ENCODE measurements at places on chromosomes 4 and X.

DNA sequence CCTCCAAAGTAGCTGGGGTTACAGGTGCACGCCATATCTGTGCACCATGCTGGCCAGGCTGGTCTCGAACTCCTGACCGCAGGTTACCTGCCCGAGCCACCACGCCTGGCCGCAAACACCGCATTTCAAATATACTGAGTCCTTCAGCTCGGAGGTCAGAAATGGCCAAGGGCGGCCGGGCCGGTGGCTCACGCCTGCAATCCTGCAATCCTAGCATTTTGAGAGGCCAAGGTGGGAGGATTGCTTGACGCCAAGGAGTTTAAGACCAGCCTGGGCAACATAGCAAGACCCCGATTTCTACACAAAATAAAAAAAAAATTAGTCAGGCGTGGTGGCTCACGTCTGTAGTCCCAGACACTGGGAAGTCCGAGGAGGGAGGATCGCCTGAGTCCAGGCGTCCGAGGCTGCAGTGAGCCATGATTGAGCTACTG is 71.9 kb upstream of the PPP2R3B start:
- DNase-seq = no peak

- peak; percentile 63 for DNase-seq
Measured at GRCh38 chrX:97529536-97530200, 646.0 kb downstream of the RPA4 start.

- no peak for DNase-seq
Measured at GRCh38 chr4:72805284-72805683, 236.3 kb upstream of the ADAMTS3 start.

DNA sequence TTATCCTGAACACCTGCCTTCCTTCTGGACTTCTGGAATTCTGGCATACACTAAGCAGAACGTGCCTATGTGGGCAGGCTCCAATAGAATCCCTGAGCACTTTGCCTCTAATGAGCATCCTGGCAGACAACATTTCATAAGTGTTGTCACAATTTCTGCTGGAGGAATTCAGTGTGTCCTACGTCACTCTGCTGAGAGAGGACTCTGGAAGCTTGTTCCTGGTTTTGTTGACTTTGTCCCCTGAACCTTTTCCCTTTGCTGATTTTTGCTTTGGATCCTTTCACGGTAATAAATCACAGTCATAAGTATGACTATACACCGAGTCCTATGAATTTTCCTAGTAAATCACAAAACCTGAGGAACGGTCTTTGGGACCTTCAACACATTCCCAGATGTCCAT is 43.2 kb downstream of the MTMR8 start:
- no peak for DNase-seq
